ENCODE measurements at places on chromosomes 3 and 15.

DNA sequence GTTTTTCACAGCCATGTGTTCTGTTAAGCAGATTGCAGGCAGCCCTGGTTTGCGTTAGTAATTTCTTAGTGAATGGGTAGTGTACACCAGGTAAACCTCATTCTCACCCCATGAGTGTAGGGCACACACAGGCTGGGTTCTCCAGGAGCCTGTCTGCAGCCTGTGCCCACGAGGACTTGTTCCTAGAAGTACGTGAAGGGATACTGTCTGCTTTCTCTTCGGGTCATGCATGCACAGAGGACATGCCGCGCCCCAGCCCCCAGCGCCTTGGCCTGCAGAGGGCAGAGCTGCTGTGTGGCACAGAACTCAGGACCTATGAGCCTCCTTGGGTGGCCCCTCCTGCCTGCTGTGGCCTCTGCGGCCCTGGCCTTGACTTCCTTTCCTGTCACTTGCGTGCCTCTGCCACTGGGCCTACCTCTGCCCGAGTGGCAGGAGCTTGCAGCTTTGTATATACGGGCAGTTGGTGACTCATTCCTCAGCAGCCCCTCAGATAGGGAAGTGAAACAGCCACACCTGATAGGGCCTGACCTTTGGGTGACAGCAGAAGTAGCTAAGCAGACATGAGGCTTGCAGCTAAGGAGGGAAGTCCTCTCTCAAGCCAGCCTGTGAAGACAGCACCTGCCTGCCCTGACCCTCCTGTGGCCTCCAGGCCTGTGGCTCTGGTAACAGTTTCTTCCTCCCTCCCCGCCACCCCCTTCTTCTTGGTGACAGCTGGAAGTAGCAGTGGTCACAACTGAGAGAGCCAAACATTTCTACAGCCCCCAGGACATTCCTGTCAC, 19.5 kb downstream of the PPCDC start:
- DNase-seq = no peak

GRCh38 chr3:28019740-28020139, 221.7 kb upstream of the CMC1 start:
- DNase-seq = no peak

DNA sequence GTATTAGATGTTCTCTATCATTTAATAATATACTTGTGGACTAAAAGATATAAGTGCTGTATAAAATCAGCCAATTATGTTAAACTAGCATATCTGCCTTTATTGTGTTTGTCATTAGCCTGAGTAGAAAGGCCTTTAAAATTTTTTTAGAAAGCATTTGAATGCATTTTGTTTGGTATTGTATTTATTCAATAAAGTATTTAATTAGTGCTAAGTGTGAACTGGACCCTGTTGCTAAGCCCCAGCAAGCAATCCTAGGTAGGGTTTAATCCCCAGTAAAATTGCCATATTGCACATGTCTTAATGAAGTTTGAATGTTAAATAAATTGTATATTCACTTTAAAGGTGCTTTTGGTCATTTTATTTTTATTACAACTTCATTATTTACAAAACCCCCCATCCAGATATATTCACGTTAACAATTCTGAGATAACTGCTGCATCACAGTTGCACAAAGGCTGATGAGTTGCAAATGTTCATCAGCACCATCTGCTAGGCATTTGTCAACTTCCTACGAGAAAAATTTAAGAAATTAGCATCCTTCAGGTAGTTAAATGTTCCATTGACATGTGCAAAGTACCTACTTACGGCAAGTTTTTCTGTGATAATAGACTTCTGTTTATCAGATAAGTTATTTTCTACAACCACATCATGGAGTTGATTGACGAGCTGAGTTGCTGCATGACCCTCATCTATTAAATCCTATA, 6.3 kb downstream of the EIF4A2 start:
- DNase-seq = no peak

GRCh38 chr3:63580151-63580550, 72.3 kb upstream of the SNTN start:
- DNase-seq = no peak

DNA sequence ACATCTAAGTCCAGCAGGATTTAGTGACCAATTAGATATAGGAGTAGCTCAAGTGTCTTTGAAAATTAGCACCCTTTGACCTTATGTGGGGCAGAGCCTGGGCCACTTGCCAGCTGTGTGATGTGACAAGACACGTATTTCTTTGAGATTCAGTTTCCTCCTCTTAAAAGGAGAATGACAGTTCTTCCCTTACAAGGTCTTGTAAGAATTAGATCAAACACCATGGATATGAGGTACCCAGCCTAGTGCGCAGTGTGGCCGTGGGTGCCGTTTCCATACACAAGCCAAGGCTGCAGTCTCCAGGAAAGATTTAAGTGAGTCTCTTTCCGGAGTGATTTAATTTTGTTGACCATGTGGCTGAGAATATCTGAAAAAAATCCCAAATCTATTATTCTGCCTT, 46.3 kb downstream of the ARHGAP31 start:
- DNase-seq = no peak

DNA sequence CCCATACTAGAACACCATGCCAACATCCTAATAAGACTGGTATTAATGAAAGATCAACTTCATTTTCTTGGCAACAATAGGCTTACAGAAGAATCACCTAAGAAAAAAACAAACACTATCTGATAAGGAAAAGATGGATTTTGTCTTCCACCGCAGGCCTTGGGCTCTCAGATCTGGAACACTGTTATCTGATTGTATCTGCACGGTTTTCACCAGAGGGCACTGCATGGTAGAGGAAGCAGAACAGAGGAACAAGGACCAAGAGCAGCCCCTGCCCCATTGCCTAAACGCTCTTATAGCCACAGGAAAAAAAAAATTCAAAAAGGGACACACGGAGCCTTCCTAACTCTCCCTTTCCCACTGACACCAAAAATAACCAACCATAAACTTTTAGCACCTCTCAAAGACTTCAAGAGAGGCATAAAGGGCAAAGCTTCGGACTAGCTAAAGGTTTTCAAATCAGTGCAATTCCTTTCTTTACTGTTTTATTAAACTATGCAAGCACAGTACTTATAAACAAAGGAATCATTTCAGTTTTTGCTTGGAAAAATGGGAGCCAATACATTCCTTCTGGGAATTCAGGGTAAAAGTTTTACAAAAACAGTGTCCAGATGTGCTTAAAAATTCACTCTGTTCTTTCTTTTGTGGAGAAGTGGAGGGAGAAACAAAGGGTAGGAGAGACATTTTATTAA, 23.3 kb downstream of the IL17RD start:
- no peak for DNase-seq

DNA sequence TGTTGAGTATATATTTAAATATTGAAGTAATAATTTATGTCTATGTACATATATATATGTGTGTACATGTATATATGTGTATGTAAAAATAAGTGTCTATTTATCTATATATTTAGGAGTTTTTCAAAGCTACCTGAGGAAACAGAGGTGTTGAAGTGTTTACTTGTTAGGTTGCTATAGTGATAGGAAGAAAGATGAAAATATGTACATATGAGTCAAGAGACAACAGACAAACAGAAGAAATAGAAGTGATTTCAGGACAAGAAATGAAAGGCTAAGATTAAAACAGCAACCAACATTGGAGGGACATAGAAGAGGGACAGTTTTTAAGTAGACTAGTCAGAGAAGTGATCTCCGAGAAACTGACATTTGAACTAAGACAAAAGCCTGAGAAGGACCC, 11.1 kb downstream of the IL1RAP start:
- no peak for DNase-seq

DNA sequence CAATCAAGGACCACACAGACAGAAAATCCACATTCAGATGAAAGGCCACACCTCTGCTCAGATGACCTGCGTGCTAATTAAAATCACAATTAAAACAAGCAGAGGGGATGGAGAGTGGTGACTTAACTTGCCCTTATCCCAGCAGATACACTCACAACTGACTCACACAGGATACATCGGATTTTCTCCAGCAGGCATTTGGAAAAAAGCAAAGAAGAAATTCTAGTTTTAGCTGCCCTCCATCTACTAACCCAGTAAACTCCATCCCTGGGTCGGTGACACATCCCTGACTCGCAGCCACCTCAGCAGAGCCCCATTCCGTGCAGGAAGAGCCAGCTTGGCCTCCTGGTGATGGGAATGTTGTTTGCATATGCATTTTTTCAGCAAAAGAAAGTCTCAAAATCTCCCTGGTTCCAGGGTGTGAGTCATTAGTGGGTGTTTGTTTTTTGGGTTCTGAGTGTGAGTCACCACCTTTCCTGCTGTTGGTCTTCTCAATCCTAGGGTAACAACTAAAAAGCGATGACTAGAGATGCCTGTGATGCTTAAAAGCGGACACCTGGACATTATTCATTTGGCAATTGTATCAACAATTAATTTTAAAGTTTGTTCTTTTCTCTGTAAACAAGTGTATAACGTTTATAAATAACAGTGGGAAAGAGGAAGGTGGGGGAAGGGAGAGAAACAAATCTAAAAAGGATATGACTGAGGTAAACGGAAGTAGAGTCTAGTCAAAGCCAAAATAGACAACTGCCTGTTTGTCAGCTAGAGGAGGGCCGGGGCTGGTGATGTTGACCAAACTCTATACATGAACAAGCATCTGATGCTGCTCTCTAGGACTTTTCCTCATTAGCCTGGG, 49.8 kb upstream of the SLC4A7 start:
- DNase-seq = peak; percentile 99

DNA sequence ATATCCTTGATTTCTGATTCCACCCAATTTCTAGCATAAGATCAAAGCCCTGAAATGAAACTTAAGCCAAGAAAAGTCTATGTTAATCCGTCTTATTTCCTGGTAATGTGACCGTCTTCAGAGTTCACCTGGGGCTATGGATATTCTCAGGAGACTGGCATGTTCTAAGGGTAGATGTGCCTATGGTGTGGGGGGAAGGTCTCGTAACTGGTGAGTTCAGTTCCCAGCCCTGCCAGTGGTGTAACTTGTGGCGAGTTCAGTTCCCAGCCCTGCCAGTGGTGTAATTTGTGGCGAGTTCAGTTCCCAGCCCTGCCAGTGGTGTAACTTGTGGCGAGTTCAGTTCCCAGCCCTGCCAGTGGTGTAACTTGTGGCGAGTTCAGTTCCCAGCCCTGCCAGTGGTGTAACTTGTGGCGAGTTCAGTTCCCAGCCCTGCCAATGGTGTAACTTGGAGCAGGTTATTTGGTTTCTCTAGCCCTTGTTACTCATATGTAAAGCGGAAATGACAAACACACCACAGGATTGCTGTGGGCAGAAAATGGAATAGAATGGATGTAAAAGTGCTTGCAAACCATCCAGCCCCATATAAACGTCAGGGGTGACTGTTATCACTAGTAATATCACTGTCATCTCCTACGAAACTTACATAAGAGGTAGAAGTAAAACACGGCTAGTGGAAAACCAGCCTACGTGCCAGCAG, 30.4 kb downstream of the SLC51A start:
- DNase-seq = peak; percentile 44

DNA sequence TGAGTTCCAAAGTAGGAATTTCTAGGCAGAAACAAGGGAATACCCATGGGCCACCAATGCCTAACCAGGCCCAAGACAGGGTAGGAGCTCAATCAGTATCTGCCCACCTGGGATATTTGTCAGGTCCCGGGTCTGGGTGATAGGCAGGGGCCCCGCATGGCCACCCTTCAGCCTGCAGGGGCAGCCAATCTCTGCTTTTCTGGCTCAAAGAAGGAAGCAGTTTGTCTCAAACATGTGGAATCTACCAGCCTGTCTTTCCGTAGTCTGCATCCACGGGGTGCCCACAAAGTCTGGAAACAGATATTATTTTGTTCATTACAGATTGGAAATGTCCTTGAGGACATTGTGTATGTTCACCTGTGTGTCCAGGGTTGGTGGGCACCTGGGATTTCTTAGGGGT, 56.2 kb downstream of the CEMIP start:
- no peak for DNase-seq

GRCh38 chr3:100963041-100963440, 30.2 kb downstream of the ABI3BP start:
- no peak for DNase-seq

DNA sequence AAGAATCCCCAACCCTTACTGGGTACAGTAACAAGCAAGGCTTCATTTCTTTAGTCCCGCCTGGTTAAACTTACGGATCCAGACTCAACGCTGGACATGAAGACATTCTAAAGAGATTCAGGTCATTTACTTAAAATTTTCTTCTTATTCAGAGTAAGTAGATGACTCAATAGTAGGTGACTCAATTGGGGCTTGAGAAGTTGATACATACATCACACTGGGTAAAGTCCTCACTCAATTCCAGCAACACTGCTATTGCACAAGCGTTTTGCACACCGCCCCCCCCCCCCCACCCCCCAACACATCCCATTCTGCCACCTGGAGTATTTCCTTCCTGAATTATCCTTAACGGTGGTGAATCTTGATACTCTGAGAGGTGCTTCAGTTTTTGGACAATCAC, 610.0 kb downstream of the FOXP1 start:
- peak; percentile 65 for DNase-seq

- no peak for DNase-seq
These were observed 19.2 kb downstream of the LYSMD2 start for GRCh38 chr15:51718219-51718618.

- DNase-seq = no peak
These were observed 148.5 kb downstream of the IGF1R start for GRCh38 chr15:98796685-98797357.

GRCh38 chr3:157700405-157700804, 197.2 kb upstream of the VEPH1 start:
- DNase-seq = no peak

- no peak for DNase-seq
These were observed 149.0 kb downstream of the EPHA3 start for GRCh38 chr3:89256395-89256794.

DNA sequence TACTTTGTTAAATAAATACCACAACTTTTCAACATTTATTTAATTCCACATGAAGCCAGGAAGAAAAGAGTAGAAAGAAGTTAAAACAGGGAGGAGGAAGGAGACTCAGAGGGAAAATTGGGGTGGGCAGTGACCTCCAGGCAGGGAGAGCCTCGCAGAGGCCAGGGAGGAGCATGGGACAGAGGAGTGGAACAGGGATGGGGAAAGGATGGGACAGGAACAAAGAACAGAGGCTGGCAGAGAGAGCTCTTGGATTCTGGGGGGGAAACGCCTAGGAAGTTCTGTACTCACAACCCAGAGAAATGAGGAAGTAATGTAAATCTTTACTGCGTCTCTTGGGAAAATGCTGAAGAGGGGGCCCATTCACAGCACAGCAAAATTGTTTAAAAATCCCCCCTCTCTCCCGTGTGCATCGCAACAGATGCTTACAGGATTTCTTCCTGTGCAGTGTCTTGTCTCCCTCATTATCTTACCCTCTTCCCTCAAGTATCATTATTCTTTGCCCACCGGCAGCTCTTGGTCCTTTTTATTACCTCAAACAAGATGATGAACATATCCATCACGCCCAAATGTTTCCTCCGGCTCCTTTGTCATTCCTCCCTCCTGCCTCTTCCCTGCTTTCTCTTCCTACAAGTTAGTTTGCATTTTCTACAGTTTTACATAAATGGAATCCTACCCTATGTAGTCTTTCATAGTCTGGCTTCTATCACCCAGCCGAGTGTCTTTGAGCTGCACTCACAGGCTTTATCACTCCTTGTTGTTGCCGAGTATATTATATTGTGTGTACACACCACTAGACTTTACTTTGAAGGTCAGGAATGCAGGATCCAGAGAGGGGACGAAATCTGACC, 65.5 kb downstream of the ARHGAP31 start:
- no peak for DNase-seq

GRCh38 chr3:45549961-45550360, 44.6 kb upstream of the LIMD1 start:
- DNase-seq = no peak
